COLO829 (cell line): ENCODE measurements at places on chromosomes 7 and 10.

GRCh38 chr7:30894866-30895605, 16.6 kb upstream of the AQP1 start:
- no peak for DNase-seq

- no peak for DNase-seq
Measured at GRCh38 chr7:29063872-29064271, 82.5 kb downstream of the CPVL start.

DNA sequence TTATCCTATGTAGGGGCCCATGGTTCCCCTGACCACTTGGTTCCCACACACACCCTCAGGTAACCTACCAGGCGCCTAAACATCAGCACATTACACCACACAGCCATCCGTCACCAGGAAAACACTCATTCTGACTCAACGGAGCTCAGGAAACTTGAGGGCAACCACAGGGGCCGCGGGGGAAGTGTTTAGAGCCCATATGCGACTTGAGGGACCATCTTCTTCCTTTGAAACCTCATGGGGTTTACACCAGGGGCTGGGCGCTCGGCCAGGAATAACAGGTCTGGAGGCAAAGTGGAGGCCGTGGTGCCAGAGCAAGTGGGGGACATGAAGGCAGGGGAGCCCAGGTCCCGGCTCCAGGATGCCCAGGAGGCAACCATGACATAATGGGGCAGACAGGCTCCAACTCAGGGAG, 1.5 kb downstream of the STX1A start:
- DNase-seq = no peak

DNA sequence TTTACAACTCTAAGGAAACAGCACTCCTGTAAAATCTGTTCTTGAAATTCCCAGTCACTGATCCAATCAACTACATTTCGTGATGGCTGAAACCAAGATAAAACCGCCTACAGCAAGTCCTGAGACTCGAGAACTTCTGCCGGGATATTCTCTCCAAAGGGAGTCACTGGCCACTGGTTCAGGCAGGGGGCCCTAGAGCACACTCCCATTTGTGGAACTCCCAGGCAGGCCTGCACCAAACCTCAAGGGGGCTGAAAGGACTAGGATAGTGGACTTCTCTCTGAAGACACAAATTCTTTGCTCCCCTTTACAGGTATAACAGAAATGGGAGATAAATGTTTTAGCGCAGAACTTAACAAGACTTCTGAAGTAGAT, 16.3 kb downstream of the CYTH3 start:
- no peak for DNase-seq

DNA sequence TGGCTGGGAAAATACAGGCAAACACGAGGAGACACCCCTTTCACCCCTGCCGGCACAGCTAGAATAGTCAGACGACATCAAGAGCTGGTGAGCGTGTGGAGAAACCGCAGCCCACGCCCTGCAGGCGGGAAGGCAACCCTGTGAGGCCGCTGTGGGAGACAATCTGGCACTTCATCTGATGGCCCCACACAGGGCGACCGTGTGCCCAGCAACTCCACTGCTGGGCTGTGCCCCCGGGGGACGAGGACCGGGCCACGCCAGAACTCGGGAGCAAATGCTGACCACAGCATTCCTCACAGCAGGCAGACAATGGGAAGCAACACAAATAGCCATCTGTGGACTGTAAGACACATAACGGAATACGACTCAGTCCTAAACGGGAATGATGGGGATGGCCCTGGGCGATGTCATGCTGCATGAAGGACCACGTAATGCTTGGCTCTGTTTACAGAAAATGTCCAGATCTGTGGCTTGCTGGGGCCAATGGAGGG, 58.9 kb downstream of the CFAP46 start:
- no peak for DNase-seq

GRCh38 chr7:4699841-4700240, 17.7 kb downstream of the FOXK1 start:
- no peak for DNase-seq

GRCh38 chr7:148540041-148540738, 50.4 kb upstream of the C7orf33 start:
- DNase-seq = no peak

DNA sequence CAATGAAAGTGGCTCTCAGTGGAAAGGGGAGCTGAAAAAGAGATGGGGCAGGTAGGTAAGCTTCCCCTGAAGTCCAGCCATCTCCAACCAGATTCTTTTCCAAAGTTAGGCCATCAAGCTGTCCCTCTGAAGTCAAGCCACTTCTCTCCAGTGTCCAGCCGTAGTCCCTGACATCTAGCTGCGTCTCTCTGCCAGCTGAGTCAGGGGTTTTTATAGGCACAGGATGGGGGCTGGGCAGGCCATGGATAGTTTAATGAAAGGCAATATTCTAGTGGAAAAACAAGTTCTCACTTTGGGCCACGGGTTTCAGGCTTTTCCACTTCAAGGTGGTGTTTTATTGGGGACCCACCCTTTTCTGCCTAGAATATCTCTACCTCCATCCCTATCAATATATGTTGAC, 36.8 kb downstream of the AVL9 start:
- no peak for DNase-seq

GRCh38 chr10:122287570-122287969, 16.5 kb downstream of the BTBD16 start:
- no peak for DNase-seq

GRCh38 chr7:69430384-69431021, 167.8 kb upstream of the AUTS2 start:
- DNase-seq = no peak

DNA sequence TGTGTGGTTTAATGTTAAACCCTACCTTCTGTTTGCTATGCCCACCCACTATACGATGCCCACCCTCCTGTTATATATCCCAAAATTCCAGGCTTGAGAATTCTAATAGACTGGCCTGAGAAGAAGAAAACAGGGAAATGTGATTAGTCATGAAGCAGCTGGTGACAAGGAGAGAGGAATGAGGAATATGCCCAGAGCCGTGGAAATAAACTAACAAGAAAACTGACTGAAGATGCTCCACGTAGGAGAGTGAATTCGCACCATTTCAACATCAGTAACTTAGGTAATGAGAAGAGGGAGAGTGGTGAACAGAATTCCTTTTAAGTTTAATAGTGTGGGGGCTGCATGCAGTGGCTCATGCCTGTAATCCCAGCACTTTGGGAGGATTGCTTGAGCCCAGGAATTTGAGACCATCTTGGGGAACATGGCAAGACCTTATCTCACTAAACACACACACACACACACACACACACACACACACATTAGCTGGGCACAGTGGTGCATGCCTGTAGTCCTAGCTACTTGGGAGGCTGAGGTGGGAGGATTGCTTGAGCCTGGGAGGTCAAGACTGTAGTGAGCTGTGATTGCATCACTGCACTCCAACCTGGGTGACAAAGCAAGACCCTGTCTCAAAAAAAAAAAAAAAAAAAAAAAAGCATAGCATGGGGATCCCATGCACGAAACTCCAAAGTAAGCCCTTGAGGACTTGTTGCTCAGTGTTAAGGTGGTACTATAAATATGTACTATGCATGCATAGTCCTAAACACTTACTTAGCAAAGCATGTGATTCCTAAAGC, 16.1 kb upstream of the SYPL1 start:
- no peak for DNase-seq

- DNase-seq = peak; percentile 83
Measured at GRCh38 chr7:15972862-15973275, 286.4 kb upstream of the MEOX2 start.

- DNase-seq = no peak
Measured at GRCh38 chr7:50723888-50724287, 58.8 kb downstream of the GRB10 start.

DNA sequence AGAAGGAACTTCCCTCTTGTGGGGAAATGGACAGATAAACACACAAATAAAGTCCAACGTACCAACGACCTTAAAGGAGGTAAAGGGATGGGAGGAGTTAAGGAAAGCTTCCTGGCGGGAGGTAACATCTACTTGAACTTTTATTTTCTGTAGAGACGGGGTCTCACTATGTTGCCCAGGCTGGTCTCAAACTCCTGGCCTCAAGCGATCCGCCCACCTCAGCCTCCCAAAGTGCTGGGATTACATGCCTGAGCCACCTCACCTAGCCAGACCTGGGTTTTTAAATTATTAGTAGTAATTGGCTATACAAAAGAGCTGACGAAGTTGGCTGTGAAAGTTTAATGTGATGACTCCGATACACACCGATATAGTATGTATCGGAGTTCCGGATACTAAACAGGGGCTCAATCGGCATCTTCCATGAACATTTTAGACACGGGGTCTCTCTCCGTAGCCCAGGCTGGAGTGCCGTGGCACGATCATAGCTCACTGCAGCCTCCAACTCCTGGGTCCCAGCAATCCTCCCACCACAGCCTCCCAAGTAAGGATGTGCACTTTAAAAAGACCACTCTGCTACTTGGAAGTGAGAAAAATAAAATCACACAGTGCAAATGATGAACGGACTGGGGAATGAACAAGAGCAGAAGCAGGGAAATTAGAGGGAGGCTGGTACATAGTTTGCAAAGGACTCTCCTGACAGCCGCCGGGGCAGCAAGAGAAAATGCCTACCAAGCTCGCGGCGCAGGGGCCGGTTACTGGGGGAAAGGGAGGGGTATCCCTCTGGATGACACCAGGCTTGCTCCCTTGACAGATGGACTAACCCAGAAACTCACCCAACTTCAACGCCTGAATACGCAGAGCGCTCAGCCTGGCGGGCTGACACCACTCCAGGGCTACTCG, 1.0 kb downstream of the BCL7B start:
- DNase-seq = no peak

GRCh38 chr7:116417593-116418345, 81.8 kb upstream of the CAV2 start:
- DNase-seq = peak; percentile 72

- DNase-seq = no peak
Measured at GRCh38 chr10:116141855-116142254, 131.2 kb downstream of the GFRA1 start.

DNA sequence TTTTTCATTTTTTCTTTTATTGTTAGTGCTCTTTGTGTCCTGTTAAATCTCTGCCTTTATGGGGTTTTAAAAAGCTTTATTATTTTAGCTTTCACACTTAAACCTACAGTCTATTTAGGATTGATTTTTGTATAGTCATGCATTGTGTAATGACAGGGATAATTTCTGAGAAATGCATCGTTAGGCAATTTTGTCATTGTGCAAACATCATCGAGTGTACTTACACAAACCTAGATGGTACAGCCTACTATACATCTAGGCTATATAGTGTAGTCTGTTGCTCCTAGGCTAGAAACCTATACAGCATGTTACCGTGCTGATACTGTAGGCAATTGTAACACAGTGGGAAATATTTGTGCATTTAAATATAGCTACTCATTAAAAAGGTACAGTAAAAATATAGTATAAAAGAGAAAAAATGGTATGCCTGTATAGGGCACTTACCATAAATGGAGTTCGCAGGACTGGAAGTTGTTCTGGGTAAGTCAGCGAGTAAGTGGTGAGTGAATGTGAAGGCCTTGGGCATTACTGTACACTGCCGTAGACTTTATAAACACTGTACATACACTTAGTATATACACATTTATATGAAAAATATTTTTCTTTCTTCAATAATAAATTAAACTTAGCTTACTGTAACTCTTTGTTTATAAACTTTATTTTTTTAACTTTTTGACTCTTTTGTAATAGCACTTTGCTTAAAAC, 16.0 kb downstream of the UBE2D1 start:
- no peak for DNase-seq

GRCh38 chr10:84298057-84298456, 30.3 kb upstream of the CCSER2 start:
- DNase-seq = no peak

DNA sequence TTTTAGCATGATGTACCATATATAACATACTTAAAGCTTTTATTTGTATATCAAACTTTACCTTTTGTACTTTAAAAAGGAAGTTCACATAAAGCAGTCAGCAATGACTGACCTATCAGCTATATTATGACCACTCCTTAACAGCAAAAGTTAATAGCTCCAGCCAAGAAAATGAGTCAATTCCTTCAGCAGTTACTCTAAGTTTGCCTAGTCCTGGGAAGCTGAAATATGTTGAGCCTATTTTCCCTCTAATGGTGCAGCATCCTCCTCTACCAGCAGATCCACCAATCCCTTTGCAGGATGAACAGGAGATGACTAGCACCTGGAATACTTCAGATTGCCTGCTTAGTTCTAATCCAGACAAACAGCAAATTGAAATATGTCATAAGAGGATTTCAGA, 64.2 kb downstream of the CUL2 start:
- DNase-seq = no peak

DNA sequence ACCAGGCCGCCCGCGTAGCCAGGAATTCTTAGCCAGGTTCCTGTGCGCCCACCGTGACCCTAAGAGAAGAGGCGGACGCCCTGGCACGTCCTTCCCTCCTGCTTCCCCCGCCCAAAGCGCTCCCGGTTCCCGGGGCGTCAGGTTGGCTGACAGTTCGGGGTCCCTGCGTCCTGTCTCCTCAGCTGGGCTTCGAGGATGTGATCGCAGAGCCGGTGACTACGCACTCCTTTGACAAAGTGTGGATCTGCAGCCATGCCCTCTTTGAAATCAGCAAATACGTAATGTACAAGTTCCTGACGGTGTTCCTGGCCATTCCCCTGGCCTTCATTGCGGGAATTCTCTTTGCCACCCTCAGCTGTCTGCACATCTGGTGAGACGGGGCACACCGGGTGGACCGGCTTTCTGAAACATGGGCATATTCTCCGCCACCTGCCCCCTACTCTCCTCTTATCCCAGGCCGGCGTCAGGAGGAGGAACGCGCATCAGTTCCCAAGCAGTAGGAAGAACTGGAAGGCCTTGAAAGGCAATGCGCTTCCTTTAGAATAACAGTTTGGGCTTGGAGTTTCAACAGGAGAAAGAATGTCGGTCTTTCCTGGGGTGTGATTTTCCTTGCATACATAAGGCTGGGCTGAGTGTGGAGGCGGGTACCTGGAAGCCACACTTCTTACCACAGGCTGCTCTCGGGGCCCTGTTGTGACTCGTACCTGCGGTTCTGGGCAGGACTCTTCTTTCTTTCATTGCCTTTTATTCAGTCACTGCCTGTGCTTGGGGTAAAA, 728 bp downstream of the CAV2 start:
- DNase-seq = no peak

DNA sequence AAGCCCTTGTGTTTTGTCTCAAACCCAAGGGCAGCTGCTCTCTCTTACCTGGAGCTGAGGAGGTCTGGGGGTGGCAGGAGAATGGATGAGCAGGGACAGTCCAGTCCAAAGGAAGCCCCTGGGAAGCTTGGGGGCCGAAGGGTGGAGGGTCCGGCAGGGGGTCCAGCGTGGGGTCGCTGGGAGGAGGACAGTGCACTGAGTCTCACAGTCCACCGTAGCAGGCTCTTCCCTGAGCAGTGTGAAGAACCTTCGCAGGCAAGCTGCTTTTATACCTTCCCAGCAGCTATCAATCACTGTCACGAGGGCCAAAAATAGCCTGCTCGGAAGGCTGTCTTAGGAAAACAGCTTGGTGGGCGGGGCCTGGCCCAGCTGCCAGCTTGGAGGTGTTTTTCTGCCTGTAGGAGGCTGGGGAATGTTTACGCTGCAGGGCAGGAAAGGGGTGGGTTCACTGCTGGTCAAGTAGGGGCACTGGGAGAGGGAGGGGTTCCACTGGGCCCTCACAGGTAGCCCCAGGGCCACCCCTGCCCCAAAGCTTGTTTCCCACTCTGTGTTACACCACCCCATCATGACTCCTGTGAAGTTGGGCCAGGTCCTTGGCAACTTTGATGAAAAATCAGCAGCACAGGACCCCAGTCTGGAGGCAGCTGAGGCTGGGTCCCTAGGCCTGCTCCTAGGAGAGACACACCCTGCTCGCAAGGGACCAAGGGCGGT, at the start of gene DEPP1:
Gene DEPP1 (minus strand): TSS at position 240 of the 711 bp plus-strand sequence. CDS start 779 bp downstream, outside the sequence.
- DNase-seq = peak; percentile 66

- DNase-seq = no peak
Measured at GRCh38 chr10:121539786-121540185, 58.5 kb downstream of the FGFR2 start.
